ENCODE measurements at places on chromosomes 5 and 9.

GRCh38 chr5:143251190-143251589, 152.3 kb downstream of the NR3C1 start:
- DNase-seq: no peak

DNA sequence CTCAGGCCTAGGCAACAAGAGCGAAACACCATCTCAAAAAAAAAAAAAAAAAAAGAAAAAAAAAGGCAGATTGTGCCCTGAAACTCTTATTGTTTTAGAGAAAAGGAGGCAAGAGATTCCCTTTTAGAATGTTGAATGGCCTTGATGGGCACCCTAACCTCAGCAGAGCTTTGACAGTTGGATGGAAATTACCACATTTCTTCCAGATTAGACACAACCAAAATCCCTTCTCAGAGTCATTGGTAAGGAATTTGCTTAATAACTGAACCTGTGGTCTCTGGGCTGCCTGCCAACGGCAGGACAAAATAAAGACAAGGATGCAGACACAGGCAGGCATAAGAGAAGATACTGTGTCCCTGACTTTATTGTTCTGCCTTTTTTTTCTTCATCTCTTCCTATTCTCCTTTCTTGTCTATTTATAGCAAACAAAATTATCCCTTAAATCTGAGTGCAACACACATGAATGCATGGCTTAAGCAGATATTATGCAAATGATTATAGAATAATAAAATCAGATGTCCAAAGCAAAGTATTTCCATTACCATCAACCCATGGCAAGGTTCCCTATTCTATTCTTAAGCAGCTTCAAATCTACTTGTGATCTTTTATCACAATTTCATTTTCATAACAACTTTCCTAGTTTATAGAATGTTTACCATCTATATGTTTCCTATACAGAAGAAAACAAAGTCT, 37.3 kb upstream of the TRIO start:
- DNase-seq: no peak

GRCh38 chr9:121360601-121361374, 9.3 kb downstream of the STOM start:
- no peak for DNase-seq

DNA sequence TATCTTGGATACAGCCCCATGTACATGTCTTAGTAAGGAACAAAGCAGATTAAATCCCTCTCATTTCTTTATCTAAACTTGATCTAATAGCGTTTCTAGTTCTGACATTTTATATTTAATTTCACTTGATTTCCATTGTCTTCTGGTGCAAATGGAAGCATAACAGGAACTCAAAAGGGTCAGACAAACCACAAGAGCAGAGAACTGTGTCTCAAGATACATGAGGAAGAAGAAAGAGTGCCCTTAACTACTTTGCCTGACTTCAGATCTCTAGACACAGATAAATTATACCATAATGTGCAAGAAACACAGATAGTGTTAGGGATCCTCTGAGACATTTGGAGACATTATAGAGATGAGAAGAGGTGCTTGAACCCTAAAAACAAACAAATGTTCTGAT, 20.7 kb upstream of the STX17 start:
- DNase-seq: no peak

DNA sequence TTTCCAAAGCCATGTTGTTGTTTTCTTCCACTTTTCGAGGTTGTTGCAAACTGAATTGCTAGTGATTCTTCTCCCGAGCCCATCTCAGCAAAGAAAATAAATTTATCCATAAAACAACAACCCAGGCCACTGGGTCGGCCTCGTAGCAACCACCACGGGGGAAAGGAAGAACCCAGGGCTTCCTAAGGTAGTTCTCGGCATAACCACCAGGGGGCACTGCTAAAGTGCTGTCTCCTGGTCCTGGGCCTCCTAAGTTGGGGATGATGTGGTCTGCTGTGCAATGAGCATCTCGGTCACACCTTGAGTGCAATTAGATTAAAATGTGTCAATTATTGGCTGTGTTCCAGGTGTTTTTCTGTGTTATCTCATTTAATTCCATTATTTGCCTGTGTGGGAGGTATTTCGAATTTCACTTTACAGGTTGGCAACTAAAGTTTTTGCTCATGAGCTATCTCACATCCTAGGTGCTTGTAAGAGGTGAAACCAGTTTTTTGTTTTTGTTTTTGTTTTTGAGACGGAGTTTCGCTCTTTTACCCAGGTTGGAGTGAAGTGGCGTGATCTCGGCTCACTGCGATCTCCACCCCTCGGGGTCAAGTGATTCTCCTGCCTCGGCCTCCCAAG, 102.8 kb upstream of the DAP start:
- DNase-seq: peak; percentile 51

DNA sequence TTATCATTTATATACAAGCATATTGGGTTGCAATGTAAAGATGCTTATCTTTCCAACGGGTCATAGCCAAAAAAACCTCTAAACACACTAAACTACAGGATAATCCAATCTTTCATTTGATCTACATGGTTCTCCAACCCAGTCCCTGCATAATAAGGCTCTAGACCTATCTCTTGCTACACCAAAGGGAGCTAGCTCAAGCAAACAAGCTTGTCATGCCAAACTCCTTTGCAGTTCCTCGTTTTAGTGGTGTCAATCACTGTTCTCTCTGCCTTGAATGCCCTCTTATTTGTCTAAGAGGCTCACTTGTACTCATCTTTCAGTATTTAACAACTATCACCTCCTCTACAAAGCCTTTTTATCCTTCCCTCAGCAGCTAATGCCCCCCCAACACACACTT, 5.6 kb downstream of the HOMER1 start:
- DNase-seq: no peak

DNA sequence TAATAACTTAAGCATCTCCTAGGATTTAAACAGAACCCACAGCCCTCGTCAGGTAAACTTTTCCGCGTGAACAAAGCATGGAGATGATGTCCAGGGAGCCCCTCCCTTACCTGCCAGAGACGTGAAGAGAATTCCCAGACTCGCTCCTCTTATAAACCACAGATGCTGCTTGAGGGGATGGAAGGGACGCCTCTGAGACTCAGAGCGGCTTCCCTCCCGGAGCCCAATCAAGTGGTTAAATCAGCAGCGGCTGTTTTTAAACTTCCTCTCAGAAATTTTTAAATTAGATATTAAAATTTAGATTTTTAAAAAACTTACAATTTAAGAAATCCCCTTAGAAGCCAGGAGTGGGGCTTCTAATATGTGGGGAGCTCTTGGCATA, 71.8 kb downstream of the RAPGEF1 start:
- DNase-seq: no peak

GRCh38 chr5:158811921-158812320, 287.8 kb downstream of the EBF1 start:
- DNase-seq: no peak

DNA sequence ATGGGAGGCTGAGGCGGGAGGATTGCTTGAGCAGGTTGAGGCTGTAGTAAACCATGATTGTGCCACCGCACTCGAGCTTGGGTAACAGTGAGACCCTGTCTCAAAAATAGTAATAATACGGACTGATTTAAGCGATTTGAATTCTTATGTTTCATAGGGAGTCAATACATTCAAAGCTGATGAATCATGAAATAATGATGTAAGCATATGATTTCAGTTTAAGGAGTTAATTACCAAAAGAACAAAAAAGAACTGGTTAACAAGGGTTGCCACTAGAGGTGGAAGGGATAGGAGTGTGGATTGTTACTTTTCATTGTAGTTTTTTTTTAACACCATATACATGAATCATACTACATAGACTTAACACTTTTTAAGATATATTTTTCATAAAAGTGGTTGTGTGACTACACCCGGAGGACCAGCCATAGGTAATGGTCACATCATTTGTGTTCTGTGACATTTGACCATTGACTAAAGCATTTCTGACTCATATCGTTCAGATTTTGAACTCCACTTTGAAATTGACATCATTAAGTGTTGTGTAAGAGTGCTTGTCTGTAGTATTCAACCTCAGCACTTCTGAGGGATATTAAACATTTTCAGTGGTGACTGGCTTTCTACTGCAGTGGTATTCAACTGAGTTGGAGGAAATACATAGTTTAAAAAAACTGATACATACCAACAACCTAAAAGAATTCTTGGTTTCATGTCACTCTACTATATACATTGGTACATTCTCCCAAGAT, 7.0 kb downstream of the TRMT10B start:
- DNase-seq: no peak

DNA sequence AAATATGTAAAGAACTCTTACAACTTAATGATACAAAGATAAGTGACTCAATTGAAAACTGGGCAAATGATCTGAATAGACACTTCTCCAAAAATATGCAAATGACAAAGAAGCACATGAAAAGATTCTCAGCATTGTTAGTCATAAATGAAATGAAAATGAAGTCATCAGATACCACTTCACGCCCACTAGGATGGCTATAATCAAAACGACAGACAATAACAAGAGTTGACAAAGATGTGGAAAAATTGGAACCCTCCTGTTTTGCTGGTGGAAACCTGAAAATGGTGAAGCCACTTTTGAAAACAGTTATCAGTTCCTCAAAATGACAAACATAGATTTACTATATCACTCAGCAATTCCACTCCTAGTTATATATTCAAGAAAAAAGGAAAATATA, 7.9 kb upstream of the SYK start:
- no peak for DNase-seq

DNA sequence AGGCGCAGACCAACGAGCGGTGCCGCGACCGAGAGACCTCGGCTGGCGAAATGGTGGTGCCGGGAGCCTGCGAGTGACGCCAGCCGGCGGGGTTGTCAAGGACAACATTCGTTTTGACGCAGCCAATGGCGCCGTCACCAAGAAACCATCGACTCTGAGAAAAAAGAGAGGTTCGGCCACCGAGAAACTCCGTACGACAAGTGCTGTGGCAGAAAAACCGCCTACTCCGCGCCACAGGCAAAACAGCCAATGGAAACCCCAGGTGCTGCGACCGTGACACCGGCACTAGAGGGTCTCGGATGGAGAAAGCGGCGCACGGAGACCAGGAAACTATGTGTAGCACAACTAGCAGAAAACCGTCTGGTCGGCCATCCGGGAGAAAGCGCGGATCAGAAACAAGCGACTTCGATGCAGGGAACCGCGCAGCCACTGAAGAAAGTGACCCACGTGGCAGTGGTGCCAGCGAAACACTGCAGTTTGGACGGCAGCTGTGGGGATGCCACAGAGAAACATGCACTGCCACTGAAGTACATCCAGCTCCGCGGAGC, 88.8 kb downstream of the ANXA2R start:
- DNase-seq: peak; percentile 88

GRCh38 chr5:159864885-159865691, 51.2 kb upstream of the ADRA1B start:
- no peak for DNase-seq

- peak; percentile 6 for DNase-seq
Measured at GRCh38 chr5:98941131-98941883, 12.5 kb upstream of the CHD1 start.

- DNase-seq: no peak
Measured at GRCh38 chr9:126696401-126697145, 82.8 kb downstream of the LMX1B start.

GRCh38 chr5:136053336-136054141, 24.8 kb downstream of the TGFBI start:
- DNase-seq: no peak

GRCh38 chr9:122244349-122244748, 15.6 kb upstream of the LHX6 start:
- no peak for DNase-seq

- DNase-seq: peak; percentile 23
Measured at GRCh38 chr9:12274577-12274976, 418.6 kb upstream of the TYRP1 start.

GRCh38 chr5:142883438-142883837, 113.3 kb downstream of the ARHGAP26 start:
- no peak for DNase-seq

- no peak for DNase-seq
Measured at GRCh38 chr9:89514337-89514736, 16.4 kb upstream of the SEMA4D start.

DNA sequence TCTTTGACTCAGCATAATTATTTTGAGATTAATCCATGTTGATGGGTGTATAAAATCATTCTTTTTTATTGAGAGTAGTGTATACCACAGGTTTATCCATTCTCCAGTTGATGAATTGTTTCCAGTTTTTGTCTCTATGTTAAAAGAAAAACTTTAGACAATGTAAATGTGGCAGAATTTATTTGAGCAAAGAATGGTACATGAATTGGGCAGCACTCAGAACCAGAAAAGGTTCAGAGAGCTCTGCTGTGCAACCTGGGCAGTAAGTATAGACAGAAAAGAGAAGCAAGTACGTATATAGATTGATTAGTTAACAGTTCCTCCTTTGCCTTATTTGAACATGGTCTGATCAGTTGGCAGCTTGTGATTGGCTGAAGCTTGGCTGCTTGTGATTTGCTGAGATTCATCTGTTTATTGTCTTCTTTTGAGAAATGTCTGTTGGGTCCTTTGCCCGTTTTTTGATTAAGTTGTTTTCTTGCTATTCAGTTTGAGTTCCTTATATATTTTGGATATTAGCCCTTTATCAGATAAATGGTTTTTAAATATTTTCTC, 41.4 kb downstream of the CDC42SE2 start:
- DNase-seq: no peak

GRCh38 chr9:133355881-133356357, 368 bp downstream of the SURF1 start:
- peak; percentile 39 for DNase-seq

DNA sequence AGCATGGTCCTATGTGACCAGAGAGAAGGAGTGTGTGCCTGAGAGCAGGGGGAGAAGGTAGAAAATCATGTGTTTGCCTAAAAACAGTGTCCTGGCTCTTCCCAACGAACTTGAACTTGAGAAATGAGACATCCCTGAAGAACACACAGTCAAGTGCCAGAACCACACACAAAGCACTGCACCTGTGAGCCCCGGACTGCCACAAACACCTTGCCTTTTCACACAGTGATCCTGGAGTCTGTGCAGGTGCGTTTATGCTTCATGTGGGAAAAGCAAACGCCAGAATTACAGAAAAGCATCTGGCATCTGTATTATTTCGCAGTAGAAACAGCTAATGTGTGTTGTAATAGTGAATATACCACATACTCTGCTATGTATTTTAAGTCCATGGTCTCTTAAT, 9.3 kb downstream of the CTNND2 start:
- no peak for DNase-seq

Data from retina (tissue), 1 donor.